RCC 7860 (cell line): ENCODE measurements at places on chromosomes 5 and 9.

GRCh38 chr9:104923740-104924139 is 4.2 kb downstream of the ABCA1 start:
- peak; percentile 27 for DNase-seq

DNA sequence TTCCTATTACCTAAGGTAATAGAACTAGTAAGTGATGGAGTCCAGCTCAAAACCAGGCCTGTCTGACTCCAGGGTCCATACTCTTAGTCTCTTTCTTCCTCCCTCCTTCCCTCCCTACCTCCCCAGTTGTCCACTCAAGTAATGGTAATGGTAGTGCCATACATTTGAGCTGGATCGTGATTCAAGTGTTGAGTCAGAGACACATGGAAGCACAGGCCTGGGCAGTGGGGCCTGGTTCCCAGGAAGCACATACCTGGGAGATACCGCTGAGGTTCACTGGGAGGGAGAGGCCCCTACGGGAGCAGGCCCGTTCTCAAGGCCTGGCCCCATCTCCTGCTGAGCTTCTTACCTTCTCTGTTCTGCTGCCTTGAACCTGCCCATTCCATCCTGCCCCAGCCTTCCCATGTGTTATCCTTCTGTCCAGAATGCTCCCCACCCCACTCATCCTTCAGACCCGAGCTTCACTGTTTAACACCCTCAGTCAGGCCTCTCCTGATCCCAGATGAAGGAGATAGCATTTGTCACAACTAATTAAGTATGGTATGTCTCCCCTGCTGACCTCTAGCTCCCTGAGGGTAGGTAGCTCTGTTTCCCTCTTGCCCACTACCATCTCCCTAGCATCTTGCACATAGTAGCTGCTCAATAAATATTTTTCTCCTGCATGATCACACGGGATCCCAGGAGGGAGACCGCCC is 13.8 kb downstream of the URM1 start:
- no peak for DNase-seq

- DNase-seq, result no peak
Measured at GRCh38 chr5:36584009-36584875, 22.2 kb upstream of the SLC1A3 start.

DNA sequence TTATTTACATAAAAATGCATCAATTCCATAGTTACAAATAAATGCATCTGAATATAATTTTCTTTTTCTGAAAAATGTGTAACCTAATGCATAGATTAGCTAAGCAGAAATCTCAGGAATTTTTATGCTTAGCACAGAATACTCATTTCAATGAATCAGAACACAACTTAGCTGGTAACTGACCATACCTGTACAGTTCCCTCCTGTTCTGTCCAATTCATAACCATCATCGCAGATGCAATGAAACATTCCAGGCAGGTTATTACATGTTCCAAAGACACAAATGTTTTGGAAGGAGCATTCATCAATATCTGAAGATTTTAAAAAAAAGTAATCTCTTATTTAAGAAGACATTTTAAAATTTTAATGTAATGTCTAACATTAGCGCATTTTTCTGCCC is 219.4 kb downstream of the FBN2 start:
- no peak for DNase-seq

- DNase-seq, result peak; percentile 72
Measured at GRCh38 chr5:68464424-68464823, 248.9 kb downstream of the PIK3R1 start.

GRCh38 chr9:129125478-129125877 is 14.3 kb downstream of the PTPA start:
- DNase-seq, result peak; percentile 86

- no peak for DNase-seq
Measured at GRCh38 chr9:94952565-94953373, 226.3 kb downstream of the AOPEP start.

DNA sequence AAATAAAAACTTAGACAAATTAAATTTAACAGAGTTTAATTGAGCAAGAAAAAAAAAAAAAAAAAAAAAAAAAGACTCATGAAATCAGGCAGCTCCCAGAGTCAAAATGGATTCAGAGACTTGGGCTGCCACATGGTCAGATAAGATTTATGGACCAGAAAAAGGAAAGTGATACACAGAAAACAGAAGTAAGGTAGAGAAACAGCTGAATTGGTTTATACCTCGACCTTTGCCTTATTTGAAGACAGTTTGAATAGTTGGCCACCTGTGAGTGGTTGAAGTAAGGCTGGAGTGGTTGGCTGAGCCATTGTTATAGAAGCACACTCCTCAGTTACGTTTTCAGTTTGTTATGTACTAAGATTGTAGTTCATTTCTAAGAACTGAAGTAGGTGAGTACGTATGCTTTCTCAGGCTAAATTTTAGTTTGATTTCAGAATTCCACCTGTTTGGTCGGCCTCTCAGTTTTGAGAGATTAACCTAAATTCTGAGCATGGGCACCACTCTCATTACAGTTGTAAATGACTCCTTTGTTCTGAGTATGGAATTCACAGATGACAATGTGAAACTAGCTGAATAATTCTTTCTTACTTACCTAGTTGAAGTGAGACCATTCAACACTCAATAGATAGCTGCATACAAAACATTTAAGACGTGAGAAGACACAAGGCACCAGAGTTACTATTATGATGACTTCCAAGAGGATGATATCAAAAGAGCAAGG is 149.0 kb downstream of the AOPEP start:
- DNase-seq, result no peak

- DNase-seq, result peak; percentile 11
Measured at GRCh38 chr5:72156946-72157624, 49.8 kb downstream of the MAP1B start.

DNA sequence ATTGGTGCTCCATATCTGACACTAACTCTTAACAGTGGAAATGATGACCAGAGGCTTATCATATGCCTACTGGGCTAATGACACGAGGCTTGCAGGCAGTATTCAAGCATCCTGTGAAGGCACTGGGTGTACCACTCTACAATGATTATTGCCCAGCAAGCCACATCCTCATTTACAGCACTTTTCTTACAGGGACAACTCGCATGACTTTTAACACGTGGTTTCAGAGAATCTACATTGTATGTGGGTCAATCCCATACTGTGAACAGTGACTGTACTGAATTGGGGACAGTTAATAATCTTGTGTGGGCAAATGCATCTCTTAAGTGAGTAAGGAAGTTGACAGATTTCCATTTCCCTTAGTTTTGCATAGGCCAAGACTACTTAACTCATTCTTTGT is 260.0 kb downstream of the TRPM3 start:
- no peak for DNase-seq

GRCh38 chr5:16931334-16932110 is 4.6 kb downstream of the MYO10 start:
- no peak for DNase-seq

GRCh38 chr9:135066291-135066690 is 21.2 kb upstream of the OLFM1 start:
- no peak for DNase-seq

- DNase-seq, result no peak
Measured at GRCh38 chr5:15520856-15521255, 20.9 kb downstream of the FBXL7 start.

GRCh38 chr5:159489779-159490178 is 159.5 kb upstream of the IL12B start:
- no peak for DNase-seq

GRCh38 chr5:137613554-137614265 is 114.6 kb upstream of the SPOCK1 start:
- no peak for DNase-seq

- no peak for DNase-seq
Measured at GRCh38 chr9:108905494-108905893, 28.4 kb downstream of the ELP1 start.

DNA sequence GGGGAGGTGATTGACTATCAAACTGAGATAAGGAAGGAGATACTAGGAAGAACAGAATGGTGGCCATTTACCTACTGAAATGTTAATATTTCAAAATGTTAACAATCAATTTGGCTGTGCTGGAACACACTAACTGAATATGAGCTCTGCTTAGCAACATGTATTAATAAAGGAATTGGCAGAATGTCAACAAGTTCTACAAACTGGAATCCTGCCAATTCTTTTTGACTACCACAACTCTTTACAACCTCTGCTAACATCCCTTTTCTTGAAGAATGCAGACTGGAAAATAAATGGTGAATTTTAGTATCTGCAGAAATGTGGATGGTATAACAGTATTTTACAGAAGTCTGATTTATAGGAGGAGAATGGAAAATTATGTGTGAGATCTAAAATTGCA is 446.4 kb downstream of the ISL1 start:
- peak; percentile 4 for DNase-seq

DNA sequence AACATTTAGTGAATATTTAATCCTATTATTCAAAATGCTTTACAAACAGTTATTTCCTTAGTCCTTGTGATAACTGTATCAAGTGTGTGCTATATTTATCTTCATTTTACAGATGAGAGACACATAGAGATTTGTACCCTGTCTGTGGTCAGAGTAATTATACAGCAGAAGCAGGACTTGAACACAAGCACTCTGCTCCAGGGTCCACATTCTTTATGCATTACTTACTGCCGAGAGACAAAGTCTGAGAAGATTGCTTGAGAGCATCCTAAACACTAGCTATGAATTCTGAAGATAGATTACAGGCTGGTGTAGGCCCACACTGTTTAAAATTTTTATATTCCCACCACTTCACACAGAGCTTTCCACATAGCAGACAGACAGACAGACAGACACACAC is 926.1 kb upstream of the DMAC1 start:
- DNase-seq, result peak; percentile 25

DNA sequence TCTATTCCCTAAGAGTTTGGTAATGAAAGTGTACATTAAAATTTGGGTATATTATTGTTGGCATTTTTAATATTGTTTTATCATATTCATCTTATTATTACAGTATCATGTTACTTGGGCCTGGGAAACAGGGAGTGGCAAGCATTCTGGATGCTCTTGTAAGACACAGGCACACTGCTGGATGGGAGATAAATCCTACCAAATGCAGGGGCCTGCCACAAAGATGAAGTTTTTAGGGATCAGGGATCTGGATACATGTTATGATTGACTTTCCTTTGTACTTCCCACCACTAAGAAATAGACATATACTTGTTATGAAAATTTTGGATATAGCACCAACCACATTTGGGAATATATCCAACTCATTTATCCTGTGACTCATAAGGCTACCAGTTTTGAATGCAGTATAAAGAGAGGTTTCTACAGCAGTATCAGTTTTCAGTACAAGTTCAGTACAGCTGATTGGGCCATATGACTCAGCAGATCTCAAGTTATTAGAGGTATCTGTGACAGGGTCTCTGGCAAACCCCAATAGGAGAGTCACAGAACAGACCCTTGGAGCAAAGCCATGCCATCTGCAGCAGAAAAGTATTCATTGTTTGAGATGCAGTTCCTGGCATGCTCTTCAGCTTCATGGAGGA is 360.1 kb downstream of the DMAC1 start:
- no peak for DNase-seq

- no peak for DNase-seq
Measured at GRCh38 chr9:128065907-128066712, 1.0 kb downstream of the NAIF1 start.

DNA sequence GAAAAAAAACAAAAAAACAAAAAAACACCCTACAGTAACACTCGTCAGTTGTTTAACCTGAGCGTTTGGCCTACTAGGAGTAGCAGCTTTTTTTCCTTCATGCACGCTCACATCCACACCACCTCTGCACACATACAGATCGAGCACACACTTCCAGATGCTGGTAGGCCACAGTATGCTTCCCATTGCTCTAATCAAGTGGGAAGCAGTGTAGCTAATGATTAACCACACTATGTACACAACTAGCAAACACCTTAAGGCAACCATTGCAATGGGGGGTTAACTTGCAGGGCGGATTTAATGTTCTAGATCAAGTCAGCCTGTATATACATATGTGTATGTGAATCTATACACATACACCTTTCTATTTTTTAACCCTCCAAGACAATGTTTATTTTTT is 65.5 kb upstream of the GLRX start:
- no peak for DNase-seq

DNA sequence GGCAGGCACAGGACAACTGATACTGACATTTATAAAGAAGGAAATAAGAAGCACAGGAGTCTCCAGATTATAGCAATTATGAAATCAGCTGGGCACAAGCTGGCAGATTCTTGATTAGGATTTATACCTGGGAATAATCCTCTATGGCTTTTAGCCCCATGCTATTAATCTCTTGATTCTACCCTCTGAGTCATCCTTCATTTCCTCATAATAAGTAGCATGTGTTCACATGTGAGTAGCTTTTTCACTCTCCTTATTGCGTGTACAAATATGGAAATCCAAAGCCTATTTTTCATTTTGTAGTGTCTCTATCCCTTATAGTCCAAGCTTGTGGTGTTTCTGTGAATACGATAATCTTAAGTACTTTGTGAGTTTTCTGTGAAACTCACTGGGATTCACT is 185.0 kb upstream of the PRLR start:
- no peak for DNase-seq

GRCh38 chr9:84139296-84140070 is 158.9 kb downstream of the RMI1 start:
- DNase-seq, result no peak

DNA sequence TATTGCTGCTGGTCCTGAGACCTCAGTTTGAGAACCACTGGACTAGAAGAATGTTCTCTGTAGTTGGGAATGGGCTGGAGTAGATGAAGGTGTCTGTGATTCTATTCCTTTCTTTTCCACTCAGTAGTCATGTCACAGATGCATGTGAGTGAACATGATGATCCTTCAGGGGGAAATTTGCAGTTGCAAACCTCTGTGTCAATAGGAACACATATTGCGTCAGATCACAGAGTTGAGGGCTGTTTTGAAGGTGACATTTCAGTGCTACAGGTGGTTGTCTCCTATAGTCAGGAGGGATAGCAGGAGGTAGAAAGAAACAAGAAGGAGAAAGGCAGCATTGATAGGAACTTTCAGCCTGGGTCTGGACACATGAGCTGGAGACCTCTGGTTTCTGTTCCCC is 239.3 kb downstream of the ARHGEF28 start:
- no peak for DNase-seq

GRCh38 chr5:98510143-98510985 is 263.1 kb upstream of the RGMB start:
- no peak for DNase-seq

DNA sequence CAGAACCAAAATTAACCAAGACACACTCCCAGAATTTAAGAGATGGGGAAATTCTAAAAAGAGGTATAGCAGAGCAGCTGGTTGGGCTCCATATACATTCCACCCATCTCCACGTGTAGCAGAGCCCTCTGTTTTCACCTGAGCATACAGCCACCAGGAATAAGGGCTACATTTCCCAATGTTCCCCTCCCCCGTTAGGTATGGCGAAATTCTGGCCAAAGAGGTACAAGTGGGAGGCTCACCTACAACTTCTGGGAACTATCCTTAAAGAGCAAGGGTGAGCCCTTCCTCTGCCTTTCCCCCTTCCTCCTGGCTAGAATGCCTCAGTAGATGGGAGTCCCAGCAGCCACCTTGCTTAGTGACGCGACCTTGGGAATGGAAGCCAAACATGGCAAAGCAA is 5.3 kb upstream of the SAP30L start:
- no peak for DNase-seq
